Peyer's patch (tissue), 4 donors: ENCODE measurements at places on chromosomes 2 and 18.

DNA sequence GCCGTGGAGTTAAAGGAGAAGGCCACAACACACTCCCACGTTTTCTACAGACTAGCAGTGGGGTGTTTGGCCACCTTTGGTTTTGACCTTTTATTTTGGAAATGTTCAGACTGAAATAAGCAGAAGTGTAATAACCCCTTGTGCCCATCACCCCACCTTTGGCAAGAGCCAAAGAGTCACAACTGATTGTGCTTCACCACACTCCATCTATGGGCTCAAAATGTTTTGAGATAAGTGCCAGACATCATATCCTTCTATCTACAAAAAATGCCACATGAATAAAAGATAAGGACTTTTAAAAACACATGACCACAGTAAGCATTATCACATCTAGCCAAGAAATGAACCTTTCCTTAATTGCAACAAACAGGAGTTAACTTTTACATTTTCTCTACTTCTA, 9.9 kb upstream of the GPR35 start:
- no peak for DNase-seq

DNA sequence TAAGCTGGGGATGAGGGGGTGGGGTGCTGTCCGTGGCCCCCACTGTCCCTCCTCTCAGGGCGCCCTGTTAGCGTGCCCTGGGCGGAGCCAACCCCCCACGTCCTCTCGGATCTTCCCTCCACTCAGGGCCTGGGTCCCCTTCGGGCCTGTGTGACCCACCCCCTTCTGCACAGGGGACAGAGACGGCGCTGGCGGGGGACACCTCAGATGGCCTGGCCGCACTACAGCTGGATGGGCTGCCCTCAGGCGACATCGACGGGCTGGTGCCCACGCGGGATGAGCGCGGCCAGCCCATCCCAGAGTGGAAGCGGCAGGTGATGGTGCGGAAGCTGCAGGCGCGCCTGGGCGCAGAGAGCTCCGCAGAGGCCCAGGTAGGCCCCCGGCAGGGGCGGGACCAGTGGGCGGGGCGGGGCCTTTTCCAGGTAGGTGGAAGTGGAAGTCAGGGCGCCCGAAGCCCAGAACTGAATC, 9.9 kb upstream of the KLHL30 start:
- DNase-seq = peak; percentile 37

DNA sequence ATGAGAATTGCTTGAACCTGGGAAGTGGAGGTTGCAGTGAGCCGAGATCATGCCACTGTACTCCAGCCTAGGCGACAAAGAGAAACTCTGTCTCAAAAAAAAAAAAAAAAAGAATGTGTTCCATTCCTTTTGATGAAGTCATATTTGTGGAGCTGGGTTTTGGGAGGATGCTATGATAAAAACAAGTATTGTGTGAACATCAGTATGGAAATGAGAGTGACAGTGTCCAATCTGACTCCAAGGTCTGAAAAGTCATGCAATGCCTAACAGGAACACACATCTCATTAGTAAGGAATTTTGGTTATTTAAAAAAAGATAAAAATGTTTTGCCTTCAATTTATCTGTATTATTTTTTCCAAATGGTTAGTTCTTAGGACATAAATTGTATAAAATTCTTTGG, 11.8 kb downstream of the GCFC2 start:
- DNase-seq = no peak

DNA sequence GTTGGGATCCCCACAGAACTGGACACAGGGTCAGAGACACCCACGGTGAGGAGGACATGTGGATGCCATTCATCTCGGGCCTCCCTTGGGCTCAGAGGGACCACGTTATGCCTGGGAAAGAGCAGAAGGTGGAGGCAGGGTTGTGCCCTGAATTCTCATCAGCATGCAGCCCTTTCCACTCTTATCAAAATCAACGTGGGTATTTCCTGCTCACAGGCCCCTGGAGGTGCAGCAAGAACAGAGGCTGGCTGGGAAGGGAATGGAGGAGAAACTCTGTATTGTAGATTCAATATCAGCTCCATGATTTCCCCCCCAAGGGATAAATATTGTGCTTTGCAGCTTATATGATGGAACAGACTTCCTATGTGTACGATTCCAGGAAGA, 90.9 kb downstream of the SETBP1 start:
- DNase-seq = no peak

GRCh38 chr18:12540751-12541150, 117.2 kb downstream of the SPIRE1 start:
- no peak for DNase-seq

GRCh38 chr2:133458280-133458679, 110.0 kb downstream of the NCKAP5 start:
- no peak for DNase-seq

GRCh38 chr18:58697146-58697545, 25.9 kb downstream of the MALT1 start:
- no peak for DNase-seq

DNA sequence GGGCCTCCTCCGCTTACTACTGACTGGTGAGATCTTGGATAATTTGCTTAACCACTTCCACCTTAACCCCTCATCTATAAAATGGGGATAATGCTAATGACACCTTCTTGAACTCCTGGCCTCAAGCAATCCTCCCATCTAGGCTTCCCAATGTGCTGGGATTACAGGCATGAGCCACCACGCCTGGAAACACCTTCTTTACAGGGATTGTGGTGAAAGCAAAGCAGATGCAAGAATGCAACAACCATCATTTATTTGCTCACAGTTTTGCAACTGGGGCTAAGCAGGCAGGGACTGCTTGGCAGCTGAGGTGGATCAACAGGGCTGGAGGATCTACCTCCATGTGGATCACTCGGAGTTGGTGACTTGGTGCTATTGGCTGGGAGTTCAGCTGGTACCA, 76.2 kb upstream of the ZNF532 start:
- no peak for DNase-seq

DNA sequence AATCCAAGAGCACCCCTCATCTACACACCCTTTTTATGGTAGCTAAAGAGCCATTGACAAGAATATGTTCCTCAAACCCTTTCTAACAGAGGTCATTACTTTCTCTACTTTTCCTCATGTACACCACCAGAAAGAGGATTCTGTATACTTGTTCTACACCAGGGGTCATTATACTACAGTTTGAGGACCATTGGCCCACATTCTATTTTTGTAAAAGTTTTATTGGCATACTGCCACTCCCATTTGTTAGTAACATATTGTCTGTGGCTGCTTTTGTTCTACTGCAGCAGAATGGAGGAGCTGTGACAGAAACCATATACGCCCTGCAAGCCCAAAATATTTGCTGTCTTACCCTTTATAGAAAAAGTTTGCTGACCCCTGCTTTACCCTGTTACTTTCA, 14.3 kb downstream of the HTR2B start:
- no peak for DNase-seq

- no peak for DNase-seq
These were observed 3.6 kb upstream of the KCNJ13 start for GRCh38 chr2:232779934-232780333.

GRCh38 chr2:36556842-36557241, 41.1 kb downstream of the FEZ2 start:
- no peak for DNase-seq

- no peak for DNase-seq
These were observed 54.1 kb upstream of the KLF7 start for GRCh38 chr2:207219676-207220501.

GRCh38 chr2:225479386-225479785, 79.9 kb downstream of the NYAP2 start:
- no peak for DNase-seq

GRCh38 chr2:99841749-99842148, 300.6 kb downstream of the AFF3 start:
- DNase-seq = no peak
